ENCODE measurements at places on chromosomes 12 and 14. TPM values are rescaled to one million over a fixed set of nuclear protein-coding genes. Genes with fewer than 3 reads are reported as not detected.

TAS2R10 gene
- 3.1 TPM for total RNA-seq

DNA sequence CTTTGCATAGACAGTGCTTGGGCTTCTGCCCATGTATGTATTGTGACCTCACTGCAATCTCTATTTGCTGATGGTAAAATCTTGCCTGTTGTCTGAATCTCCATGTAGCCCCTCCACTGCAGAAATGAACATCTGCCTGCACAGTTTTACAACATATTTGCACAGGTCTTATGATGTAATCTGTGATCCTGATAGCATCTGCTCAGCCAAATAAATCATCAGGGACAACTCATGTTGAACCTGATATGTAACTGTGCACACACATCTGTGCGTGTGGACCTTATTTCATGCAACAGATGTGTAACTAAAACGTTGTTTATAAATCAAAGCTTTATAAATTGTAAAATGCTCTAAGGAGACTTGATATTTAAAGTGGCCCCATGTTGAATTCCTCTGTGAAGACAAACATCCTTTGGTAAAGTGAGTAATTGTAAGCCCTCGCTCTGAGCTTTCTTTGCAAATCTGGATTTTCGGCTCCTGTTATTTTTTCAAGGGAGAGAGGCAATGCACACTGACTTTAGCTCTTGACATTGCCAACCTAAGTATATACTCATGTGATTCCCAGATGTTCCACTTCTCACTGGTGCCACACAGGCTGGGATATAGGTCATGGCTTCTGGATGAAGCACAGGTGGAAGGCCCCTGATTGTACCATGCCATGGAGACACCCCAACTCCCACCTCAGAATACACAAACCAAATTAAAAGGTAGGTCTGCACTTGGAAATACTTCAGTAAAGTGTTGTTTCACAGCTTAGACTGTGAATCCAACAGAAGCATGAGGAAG, 371.3 kb downstream of the GRIN2B start:
- DNase-seq: no peak

- DNase-seq: no peak
Observed at GRCh38 chr12:130776857-130777339, 60.8 kb upstream of the RIMBP2 start.

VWF gene
- total RNA-seq: 0.10 TPM

GRCh38 chr12:12366701-12367481, 10.0 kb downstream of the BORCS5 start:
- no peak for DNase-seq

GRCh38 chr14:20516921-20517320, 11.6 kb downstream of the RNASE10 start:
- no peak for DNase-seq

DNA sequence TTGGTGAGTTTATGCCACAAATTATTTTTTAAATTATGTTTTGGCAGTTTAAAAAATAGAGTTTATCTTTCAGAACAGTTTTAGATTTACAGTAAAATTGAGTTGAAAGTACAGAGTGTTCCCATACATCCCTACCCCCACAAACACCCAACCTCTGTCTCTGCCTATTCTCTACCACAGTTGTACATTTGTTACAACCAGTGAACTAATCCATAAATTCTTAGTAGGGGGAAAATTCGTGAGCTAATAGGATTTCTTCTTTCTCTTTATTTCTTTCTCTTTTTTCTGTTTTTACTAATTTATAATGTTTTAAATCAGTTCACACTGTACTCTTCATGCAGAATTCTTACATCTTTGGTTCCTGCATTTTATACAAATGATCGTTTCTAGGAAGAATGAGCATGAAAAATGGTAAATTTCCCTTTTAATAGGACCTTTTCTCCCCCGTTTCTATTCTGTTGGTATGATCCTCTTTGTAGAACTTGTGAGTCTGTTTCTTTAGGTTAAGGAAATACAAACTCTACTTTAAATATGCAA, 56.7 kb downstream of the MIPOL1 start:
- no peak for DNase-seq

DNA sequence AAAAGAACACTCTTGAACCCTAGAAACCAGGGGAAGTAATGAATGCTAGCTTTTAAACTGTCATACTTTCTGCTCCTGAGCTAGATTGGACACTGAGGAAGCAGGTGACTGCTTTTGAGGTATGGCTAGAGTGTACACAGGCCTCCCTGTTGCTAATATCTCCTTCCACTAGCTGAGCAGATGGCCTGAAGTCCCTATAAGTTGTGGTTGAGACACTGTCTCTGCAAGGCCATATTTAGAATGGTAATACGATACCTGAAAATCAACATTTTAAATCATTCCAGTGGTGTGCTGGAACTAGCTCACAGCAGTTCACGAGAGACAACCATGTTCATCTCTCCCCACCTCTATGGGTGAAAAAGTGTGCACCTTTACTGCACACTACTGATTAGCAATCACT, 46.4 kb upstream of the BMP4 start:
- no peak for DNase-seq

GRCh38 chr12:2492236-2492635, 302.5 kb upstream of the FKBP4 start:
- DNase-seq: no peak

DNA sequence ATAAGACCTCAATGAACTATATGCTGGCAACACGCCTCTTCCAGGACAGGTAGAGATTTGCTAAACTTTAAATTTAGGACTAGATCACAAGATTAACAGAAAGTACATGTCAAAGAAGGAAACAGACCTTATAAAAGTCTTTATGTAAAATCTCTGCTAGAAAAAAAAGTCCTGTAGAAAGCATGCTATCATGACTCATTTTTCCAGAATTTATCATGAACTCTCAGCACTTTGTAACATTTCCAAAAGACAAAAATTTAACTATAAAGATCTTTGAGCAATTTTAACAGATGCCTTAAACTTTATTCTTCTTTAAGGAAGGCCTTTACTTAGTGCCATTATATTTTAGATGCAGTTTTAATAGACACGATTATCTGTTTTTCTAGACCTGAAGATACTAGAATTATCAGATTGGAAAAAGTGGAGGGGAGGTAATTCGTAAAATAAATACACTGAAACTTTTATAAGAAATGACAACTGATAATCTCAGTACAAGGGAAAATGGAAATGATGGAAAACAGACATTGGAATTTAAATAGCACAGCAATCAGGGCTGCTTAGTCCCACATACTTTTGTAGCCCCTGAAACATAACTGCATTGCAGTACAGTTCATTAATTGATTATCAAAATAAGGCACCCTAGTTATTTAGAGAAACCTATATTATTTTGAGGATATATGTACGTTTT, 92.0 kb downstream of the TTLL5 start:
- DNase-seq: no peak

GRCh38 chr12:126464153-126464552, 1398.9 kb downstream of the AACS start:
- DNase-seq: no peak

- DNase-seq: no peak
Observed at GRCh38 chr14:70882776-70883492, 24.3 kb upstream of the PCNX1 start.

IFNG-AS1 gene
- total RNA-seq: not detected

DNA sequence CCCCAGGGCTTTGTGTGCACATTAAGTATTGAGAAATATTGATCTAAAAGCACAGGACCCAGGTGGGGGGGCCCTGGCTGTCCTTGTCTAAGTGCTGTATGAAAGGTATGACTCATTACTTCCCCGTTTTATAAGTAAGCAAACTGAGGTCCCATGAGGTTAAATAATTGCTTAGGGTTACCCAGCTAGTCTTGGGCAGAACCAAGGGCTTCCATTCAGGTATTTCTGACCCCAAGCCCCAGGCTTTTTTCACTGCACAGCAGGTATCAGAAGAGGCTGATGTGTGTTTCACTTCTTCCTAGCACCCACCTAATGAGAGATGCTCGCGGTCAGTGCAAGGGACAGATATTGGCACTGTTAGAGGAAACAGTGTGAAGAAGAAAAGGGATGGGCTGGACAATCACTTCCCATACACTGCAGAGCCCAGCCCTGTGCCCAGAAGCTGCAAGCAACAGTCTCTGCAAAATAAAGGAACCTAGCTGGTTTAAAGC, 4.7 kb upstream of the TC2N start:
- DNase-seq: no peak

- DNase-seq: no peak
Observed at GRCh38 chr14:70789361-70789760, 20.0 kb downstream of the MAP3K9 start.

ANAPC5 gene
- total RNA-seq: 93.2 TPM

GRCh38 chr12:132185705-132186104, 41.4 kb downstream of the NOC4L start:
- DNase-seq: no peak

DNA sequence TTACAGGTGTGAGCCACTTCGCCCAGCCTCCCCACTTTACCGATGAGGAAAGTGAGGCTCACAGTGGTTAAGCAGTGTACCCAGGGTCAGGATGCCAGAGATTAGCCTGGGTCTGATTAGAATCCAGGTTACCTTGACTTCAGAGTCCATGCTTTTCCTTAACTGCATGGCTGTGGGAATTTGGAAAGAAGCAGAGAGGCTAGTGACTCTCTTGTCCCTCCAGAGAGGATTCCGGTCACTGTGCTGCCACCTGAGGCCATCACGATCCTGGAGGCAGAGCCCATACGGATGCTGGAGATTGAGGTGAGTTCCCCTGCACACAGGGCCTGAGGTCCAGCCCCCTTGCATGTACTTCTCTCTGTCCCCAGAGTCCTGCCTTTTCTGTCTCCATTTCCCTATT, 4.7 kb downstream of the REC8 start:
- no peak for DNase-seq

WNT5B gene
- 10.1 TPM for total RNA-seq

GPR135 gene
- 3.0 TPM for total RNA-seq

- no peak for DNase-seq
Observed at GRCh38 chr14:84959851-84960520, 570.0 kb upstream of the FLRT2 start.

MSRB3 gene
- 1.1 TPM for total RNA-seq

TAS2R42 gene
- not detected for total RNA-seq

DNA sequence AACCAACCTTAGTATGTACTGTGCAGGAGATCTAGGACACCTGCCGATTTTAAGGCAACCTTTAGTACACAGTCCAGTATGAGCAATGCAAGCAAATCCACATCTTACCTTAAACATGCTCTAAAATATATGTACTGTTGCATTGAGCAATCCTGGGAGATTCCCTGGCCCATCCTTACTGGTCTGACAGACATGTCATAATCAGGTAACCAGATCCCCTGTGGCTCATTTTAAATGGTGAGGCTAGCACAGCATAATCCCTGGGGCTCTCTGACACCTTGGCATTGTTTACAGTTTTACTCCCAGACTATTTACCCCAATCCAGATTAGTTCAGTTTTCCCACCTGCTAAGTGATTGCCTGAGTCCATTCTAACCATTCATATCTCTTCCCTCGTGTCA, 15.1 kb downstream of the BMAL2 start:
- DNase-seq: no peak

IL26 gene
- not detected for total RNA-seq

ALDH2 gene
- total RNA-seq: 47.6 TPM

EGLN3 gene
- total RNA-seq: 9.5 TPM

DNA sequence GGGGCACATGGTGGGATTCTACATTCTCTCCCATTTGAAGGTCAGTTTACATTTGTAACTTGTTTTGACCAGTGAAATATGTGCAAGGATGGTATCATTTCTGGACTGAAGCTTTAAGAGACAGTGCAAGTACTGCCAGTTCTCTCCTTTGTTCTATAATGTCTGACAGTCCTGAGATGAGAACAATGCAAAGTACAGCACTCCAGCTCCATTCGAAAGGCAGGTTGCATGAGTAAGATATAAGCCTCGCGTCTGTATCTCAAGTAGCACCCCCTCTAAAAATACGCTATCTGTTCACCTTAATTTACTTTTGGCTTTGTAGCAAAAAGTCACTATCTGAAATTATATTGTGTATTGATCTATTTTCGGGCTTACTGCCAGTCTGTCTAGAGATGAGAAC, 1122.2 kb upstream of the TMEM132C start:
- DNase-seq: no peak

DNA sequence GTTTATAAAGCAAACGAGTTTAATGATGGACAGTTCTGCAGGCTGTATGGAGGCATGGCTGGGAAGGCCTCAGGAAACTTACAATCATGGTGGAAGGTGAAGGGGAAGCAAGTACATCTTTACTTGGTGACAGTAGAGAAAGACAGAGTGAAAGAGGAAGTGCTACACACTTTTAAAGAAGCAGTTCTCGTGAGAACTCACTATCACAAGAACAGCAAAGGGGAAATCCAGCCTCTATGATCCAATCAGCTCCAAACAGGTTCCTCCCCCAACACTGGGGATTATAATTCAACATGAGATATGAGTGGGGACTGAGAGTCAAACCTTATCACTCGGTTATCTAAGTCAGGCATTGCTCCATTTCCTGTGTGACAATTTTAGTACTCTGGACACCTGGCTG, 189.9 kb upstream of the CNTN1 start:
- no peak for DNase-seq

DNA sequence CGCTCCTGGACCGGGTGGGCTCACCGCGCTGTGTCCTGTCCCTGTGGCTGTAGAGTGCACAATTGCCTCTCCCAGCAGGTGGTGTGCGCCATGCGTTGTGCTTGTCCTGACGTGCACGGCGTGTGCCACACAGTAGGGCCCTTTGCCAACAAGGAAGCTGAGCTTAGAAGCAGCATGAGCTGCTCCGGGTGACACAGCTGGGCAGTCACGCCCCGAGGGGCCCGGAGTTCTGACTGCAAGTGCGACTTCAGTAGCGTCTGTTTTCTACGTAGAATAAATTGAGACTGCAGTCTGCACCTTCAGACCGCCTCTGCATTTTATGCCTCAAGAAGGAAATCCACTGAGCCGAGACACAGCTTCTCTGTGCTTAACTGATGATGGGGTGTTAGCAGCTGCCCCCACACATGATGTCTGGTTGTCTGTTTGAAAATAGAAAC, 81.6 kb downstream of the ADGRD1 start:
- no peak for DNase-seq

RND1 gene
- 12.4 TPM for total RNA-seq

C1S gene
- 4.1 TPM for total RNA-seq

GRCh38 chr12:4068981-4069669, 195.9 kb upstream of the PARP11 start:
- DNase-seq: no peak

NGB gene
- total RNA-seq: not detected

DNA sequence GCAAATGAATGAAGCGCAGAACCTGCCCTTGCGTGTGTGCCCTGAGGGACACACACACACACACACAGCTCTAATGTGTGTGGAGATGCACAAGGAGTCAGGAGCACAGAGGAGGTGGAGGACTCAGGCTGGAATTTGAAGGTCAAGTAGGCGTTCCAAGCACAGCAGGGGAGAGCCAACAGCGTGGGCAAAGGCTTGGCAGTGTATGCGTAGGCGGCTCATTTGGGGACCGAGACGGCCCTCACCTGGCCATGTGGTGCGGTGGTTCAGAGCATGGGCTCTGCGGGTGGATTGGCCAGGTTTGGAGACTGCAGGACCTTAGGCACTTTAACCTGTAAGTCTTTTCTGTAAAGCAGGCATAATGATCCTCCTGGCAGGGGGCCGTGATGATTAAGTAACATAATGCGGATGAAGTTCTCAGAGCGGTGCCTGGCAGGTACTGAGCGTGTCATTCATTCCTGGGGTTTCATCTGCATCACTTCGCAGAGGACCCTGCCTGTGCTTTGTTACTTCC, 69.5 kb upstream of the SLC24A4 start:
- DNase-seq: no peak

GRCh38 chr14:32779840-32780239, 158.8 kb upstream of the NPAS3 start:
- DNase-seq: no peak

PGAM5 gene
- 44.4 TPM for total RNA-seq
